Retina (tissue), 1 donor: ENCODE measurements at places on chromosomes 5 and 9.

GRCh38 chr5:43000111-43000840 is 39.8 kb downstream of the ANXA2R start:
- DNase-seq, result peak; percentile 73

GRCh38 chr5:95080441-95080840 is 204.5 kb downstream of the MCTP1 start:
- no peak for DNase-seq

DNA sequence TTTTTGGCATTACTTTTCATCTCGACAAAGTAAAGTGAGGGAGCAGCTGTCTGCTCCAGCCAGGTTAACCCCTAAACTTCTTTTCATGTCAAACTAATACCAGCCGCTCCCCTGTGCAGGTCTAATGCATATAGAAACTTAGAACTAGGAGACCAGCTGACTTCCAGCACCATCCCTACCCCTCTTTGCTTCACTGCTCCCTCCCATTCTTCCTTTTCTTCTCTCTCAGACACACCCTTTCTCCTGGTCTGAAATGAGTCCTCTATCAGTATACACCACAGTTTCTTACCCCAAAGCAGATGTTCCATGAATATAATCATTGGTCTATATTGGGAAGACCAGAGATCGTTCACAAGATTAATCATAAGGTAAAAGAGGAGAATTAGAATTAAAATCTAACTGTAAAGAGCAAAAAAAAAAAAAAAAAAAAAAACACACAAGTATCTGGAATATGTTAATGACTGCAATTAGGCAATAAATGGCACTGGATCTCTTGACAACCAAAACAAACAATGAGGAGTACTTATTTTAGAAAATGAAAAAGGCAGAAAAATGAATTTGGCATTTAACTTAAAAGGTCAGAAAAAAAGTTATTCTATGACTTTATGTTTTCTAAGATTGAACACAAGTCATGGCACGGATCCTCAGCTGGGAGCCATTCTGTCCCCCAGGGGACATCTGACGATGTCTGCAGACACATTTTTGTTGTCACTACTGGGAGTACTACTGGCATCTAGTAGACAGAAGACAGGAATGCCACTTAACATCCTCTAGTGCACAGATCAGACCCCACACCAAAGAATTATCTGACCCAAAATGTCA is 209.8 kb downstream of the PJA2 start:
- DNase-seq, result no peak

GRCh38 chr5:92313385-92313784 is 930.3 kb upstream of the ARRDC3 start:
- no peak for DNase-seq

GRCh38 chr5:35804201-35804653 is 52.5 kb upstream of the IL7R start:
- no peak for DNase-seq
